ENCODE measurements at places on chromosomes 2 and 18.

- DNase-seq: no peak
These were observed 7.2 kb upstream of the DAW1 start for GRCh38 chr2:227864161-227864756.

- DNase-seq: no peak
These were observed 17.0 kb upstream of the UGT1A8 start for GRCh38 chr2:233600386-233600785.

- DNase-seq: no peak
These were observed 104.5 kb downstream of the PTGR3 start for GRCh38 chr18:75104483-75104882.

- DNase-seq: no peak
These were observed 21.1 kb downstream of the KIF5C start for GRCh38 chr2:148896136-148896535.

DNA sequence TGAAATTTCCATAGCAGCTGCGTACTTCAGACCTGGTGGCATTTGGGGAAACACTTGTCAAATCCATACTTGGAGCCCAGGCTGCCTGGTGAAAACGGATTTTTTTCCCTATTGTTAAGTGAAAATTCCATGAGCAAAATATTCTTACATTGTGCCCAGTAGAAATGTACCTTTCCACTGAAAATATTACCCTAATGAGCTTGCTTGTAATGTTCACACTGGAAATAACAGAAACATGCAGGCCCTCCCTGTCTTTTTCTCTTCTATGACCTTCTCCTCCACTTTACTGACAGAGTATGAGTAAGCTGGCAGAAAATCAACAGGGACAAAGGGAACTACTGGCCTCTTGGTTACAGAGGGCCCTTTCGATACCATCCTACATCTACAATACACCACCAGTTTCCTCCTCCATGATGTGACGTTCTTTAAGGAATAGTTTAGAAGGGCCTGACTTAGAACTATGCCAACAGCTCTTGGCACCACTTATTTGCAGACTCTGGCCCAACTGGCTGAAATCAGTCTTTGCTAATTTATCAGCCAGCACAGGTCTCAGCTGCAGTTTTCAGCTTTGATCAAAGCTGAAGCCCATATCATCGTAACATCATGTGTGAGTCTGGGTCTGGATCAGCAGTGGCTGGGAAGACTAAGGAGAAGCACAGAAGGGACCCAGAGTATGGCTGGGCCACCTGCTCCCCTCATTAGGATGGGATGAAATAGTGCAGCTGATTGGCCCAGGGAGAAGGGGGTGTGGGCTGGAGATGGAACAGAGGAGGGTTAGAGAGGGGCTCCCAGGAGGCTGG lies 272.2 kb upstream of the ID2 start:
- no peak for DNase-seq

GRCh38 chr18:72672364-72673184 lies 128.4 kb upstream of the CBLN2 start:
- DNase-seq: no peak

DNA sequence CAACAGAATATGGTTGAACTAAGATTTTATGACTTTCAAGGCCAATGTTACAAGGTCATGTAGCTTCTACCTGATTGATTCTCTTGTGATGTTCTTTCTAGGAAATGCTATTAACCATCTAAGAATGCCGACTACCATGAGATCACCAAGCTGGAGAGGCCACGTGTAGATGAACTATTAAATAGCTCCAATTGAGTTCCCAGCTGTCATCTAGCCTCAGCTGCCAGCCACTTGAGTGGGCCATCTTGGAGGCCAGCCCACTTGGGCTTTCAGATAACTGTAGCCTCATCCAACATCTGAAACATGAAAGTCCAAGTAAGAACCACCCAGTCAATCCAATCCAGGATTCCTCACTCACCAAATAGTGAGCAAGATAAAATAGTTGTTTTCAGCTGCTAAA lies 376.9 kb upstream of the TMEFF2 start:
- DNase-seq: no peak

DNA sequence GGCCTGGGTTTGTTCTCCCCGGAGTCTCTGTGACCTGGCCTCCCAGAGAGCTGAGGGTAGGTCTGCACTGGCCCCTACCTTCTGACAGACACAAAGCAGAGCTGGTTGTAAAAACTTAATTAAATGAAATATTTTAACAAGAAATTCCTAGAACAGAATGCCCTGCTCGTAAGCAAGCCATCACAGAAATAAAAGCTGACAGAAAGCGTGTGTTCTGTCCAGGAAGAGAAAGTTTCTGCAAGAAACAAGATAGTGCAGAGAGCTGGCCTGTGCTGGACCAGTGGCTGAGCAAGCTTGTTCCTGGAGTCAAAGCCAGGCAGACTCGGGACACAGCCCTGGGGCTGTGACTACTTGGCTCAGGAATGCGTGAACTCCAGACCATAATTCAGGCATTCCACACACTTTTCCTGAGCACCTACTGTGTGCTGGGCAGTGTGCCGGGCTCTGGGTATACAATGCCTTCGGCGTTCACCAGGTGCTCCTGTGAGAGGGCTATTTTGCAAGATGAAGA lies 51.6 kb downstream of the APOB start:
- DNase-seq: no peak

DNA sequence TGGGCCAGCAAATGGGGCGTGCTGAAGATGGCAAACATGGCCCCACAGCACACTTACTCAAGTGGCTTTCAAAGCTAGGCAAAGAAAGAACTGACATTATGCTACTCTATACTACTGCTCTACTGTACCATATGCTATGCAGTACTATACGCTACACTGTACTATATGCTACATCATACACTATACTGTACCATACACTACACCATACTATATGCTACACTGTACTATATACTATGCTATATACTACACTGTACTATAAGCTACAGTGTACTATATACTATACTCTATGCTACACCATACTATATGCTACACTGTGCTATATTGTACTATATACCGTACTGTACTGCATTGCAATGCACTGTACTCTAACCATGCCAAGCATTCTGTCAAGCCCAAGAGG lies 243.7 kb upstream of the TMEM200C start:
- no peak for DNase-seq
